ENCODE measurements at places on chromosomes 2 and 18.

GRCh38 chr2:138470941-138471340, 30.6 kb upstream of the SPOPL start:
- DNase-seq = no peak

DNA sequence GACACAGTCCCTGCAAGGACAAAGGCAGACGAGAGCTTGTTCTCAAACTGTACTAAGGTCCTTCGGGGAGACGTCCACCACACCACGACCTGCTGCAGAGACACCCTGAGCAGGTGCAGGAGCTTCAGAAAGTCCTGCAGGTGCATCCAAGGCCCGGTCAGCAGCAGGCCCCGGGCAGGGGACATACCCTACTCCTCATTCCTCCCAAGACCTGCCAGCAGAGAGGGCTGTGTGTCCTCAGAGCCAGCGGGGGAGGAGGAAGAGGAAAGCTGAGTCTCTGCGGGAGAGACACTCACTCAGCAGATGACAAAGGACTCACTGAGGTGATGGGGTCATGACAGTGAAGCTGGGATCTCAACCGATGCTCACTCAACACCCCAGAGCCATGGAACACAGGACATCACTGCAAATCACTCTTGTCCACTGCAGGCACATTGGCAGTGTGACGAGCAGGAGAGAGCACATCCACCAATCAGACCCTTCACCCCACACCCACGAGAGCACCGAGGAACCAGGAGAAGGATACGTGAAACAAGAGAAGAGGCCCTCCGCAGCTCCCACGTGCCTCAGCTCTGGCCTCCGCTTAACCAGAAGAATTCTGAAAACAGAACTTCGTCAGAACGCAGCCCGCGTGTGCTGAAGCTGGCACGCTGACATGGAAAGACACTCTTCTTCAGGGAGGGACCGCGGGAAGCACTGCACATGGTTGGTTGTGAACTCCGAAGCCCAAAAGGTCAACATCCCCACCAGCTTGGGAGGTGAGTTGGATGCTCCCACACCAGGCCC, 9.3 kb downstream of the HDAC4 start:
- no peak for DNase-seq

DNA sequence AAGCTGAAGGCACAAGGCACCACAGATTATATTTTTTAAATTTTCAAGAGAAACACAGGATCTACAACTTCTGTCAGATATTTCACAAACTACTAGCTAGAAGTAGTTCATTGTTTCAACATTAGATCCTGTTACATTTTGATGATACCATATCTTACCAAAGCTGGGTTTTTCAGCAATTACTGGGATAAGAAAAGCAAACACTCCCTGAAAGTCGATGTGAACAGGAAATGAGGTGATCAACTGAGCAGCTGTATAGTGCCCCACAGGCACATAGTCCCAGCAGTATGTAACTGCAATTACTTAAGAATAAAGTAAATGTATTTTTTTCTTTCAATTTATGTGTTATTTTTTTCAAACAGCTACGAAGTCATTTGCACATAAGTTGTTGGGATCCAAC, 103.5 kb downstream of the DNER start:
- no peak for DNase-seq

- DNase-seq = peak; percentile 54
Observed at GRCh38 chr2:68251855-68252399, 405 bp downstream of the PPP3R1 start.

DNA sequence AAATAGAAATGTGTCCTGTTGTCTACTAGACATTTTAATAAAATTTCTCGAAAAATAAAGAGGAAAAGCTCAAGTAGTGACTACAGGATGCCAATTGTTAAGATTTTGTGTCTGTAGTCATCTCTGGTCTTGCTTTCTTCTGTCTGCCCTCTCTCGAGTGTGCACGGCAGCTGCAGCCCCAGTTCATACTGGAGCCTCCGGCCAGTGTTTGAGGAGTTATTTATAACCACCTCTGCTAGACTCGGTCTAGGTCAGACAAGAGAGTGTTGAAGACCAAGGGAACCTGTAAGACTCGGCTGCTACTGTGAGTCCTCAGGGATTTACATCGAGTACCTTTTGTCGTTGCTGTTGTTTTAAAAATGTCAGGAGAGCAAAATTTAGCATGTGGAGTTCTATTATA, 810.1 kb upstream of the POU3F3 start:
- DNase-seq = no peak

DNA sequence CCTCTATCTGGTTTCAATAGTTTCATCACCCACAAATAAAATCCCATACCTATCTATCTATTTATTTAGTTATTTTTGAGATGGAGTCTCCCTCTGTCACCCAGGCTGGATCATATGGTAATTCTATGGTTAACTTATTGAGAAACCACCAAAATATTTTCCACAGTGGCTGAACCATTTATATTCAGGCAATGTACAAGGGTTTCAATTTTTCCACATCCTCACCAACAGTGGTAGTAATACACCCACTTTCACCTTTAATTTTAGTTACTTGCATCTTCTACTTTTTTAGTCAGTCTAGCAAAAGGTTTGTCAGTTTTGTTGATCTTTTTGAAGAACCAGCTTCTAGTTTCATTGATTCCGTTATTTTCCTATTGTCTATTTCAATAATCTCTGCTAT, 46.1 kb upstream of the PHLPP1 start:
- no peak for DNase-seq

- DNase-seq = no peak
Observed at GRCh38 chr2:206820807-206821206, 55.4 kb downstream of the FASTKD2 start.

DNA sequence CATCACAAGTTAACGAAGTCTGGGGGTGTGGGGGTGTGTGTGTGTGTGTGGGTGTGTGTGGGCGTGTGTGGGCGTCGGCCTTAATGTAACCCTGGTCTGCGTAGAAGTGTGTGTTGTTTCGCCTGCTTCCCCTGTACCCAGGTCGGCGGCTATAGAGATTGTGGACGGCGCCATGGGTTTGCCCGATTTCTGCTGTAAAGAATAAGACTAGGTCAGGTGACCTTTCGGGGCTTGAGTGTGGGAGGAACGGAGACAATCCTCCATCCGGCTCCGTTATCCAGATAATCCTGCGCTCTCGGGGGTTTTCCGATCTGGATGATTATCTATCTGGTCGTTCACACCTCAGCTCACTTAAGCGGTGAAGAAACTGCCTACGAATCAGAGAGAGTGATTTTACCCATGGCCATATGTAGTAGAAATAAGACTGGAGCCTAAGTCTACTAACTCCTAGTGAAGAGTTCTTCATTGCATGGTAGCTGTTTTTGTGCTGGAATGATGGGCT, 543 bp downstream of the HADHB start:
- DNase-seq = peak; percentile 56

DNA sequence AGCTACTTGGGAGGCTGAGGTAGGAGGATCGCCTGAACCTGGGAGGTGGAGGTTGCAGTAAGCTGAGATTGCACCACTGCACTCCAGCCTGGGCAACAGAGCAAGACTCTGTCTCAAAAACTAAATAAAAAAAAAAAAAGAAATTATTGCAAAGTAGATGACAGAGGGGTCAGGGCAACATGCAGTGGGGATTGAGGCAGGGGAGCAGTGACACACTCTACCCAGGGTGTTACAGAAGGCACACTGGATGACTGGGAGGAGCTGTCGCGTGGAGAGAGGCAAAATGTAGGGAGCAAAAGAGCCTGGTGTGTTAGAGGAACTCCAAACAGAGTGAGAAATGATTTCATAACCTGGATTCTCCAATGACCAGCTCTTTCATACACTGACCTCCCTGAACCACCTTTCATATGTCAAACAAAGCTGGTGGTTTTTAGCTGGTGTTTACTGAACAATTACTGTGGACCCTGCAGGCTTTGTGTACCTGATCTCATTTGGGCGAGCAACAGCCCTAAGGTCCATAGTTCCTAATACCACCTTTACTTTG, 22.1 kb downstream of the FBXO41 start:
- DNase-seq = no peak

DNA sequence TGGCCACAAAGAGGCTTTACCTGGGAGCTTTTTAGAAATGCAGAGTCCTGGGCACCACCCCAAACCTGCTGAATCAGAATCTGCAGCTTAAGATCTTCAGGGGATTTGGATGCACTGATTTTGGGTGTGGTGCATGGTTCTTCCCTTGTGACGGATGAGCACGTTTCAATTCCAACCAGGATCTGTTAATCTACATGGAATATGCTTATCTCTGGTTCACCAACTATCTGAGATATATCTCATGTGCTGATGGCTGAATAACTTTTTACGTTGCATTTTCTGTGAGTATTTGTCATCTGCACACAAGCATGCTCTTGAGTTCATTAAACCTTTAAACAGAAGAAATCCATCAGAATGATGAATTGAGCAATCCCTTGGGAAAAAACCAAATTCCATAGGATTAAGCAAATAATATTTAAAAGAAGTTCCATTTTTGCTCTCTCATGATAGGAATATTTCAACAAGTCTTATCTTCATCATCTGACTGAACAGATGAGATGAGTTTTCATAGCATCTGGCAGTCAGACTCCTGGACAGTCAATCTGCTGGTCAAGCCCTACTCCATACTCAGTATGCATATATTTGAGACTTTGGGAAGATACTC, 120.6 kb downstream of the PLB1 start:
- DNase-seq = no peak

- no peak for DNase-seq
Observed at GRCh38 chr2:221780281-221780688, 208.2 kb upstream of the EPHA4 start.

GRCh38 chr2:177754492-177754873, 318.1 kb downstream of the PDE11A start:
- no peak for DNase-seq

GRCh38 chr2:53994818-53995808, 24.3 kb upstream of the PSME4 start:
- DNase-seq = no peak

GRCh38 chr18:172361-172760, 14.0 kb downstream of the USP14 start:
- DNase-seq = no peak

- no peak for DNase-seq
Observed at GRCh38 chr2:53437371-53437770, 330.2 kb upstream of the CHAC2 start.

DNA sequence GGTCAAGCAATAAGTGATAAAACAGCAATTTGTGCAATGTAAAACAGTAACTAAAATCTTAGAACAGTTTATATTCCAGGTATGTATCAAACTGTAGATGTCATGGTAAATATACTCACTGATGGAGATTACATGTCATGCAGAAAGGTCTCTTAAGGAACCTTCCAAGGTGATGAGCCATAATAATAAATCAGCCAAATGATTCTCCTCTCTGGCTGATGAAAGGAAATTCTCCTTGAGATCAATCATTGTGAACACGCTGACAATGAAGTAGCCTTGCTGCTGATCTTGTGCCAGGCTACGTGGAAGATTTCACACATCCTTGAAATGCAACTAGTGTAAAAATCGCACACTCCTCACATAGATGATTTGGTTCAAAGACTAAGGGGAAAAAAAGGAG, 392.5 kb upstream of the CDH7 start:
- DNase-seq = no peak

- DNase-seq = peak; percentile 66
Observed at GRCh38 chr2:218257390-218257981, 3.3 kb upstream of the GPBAR1 start.

- no peak for DNase-seq
Observed at GRCh38 chr18:24915547-24915946, 436.4 kb downstream of the ZNF521 start.

- no peak for DNase-seq
Observed at GRCh38 chr2:2260696-2261268, 70.3 kb downstream of the MYT1L start.

DNA sequence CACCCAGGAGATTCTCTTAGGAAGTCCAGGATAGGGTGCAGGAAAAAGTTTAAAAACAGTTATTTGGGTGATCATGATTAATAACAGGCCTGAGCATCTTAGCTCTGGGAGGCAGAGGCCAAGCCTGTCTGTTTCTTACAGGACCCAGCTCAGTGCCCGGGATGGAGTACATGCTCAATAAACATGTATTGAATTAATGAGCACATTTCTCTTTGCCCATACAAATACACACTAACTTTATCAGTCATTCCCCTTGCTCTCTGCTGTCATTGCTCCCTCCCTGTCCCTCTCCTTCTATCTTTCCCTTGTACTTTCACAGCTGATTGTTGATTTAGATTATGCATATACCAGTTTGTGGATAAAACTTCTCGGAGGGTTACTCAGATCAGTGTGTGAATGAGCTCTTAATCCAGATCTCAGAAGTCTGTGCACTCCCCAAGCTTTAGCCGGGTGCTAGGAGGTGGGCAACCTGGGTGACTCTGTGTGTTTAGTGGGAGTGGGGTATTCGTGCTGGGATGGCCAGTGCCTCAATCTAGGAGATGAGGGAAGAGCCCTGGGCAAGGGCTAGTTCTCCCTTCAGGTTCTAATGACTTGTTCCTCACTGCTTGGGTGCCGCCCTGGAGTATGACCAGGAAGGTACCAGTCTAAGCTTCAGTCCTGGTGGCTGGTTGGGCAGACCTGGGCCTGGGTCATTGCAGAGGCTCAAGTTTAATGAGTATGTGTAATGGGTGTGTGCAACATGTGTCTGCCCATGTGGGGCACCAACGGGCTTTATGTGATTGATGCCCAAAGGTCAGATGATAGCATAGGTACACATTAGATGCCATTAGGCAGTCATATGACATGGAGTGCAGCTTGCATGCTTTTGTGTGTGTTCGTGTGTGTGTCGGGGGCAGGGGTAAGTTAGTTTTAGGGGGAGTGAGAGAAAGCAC, 10.6 kb downstream of the EMX1 start:
- DNase-seq = no peak

DNA sequence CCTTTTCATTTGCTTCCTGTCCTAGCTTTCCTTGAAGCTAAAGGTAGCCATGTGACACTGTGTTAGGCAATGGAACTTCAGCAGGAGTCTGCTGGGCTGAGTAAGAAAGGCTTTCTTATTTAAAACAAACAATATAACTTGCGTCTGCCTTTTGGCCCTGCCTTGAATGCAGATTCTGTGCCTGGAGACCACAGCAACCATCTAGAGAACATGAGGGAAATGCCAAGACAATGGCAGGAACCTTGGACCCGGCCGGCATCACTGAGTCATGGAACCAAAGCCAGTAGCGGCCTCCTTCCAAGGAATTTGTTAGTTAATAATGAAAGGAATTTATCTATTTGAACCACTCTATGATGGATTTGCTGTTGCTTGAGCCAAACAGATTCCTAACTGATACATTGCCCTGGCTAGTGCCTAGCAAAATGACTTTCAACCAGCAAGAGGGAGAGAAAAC, 207.5 kb upstream of the EPHA4 start:
- no peak for DNase-seq

- DNase-seq = no peak
Observed at GRCh38 chr2:30149976-30150375, 3.2 kb downstream of the YPEL5 start.

Measured in activated T-cell treated with anti-CD3 and anti-CD28 coated beads for 4 hours (primary cell).